Liver (tissue), 10 donors: ENCODE measurements at places on chromosomes 3 and 15. TPM values are rescaled to one million over a fixed set of nuclear protein-coding genes. Genes with fewer than 3 reads are reported as not detected.

Gene MOBP
- total RNA-seq = not detected

Gene FSIP1
- 0.09 TPM for total RNA-seq

Gene SEMA3G
- 1.2 TPM for total RNA-seq

Gene TYRO3
- 2.2 TPM for total RNA-seq

Gene GOLGA8J
- not detected for total RNA-seq

Gene NR2E3
- not detected for total RNA-seq

Gene EPHA3
- total RNA-seq = 1.6 TPM

Gene RFT1
- 11.5 TPM for total RNA-seq

Gene TRIM42
- not detected for total RNA-seq

Gene CD200
- 0.28 TPM for total RNA-seq

GRCh38 chr15:72315706-72316370 is 4.1 kb downstream of the CELF6 start:
- no peak for DNase-seq

DNA sequence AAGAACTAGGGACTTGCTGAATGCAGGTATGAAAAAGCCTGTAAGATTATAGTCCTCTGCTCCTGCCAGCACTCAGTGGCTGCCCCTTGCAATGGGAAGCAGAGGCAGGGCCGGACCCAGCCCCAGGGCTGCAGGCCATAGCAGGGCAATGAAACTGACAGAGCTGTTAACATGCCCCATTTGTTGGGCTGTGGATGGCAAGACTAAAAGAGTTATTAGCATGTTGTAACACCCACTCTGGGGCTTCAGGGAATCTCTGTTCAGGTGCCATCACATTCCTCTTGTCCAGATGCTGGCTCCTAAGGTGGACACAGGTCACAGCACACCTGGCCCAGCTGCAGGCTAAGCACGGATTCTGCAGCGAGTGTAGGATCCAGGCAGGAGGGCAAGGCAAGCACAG is 7.4 kb upstream of the OR5H2 start:
- DNase-seq = no peak

GRCh38 chr3:153094386-153094785 is 67.6 kb upstream of the RAP2B start:
- no peak for DNase-seq

DNA sequence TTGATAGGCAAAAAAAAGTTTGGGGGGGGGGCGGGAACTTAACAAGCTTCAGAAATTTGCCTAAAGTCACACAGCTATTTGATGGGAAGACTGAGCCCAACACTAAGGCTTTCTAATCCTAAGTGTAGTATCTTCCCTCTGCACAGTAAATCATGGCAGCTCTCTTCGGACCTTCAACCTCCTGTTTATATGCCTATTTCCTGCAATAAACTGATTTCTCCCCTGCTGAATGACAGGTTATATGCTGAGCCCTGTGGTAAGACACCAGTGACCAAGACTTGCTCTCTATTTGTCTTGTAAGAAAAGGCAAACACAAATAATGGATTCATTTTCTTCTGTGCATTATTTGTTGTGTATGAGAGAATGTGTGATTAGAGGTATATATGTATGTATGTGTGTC is 355.8 kb upstream of the ARRDC4 start:
- no peak for DNase-seq

DNA sequence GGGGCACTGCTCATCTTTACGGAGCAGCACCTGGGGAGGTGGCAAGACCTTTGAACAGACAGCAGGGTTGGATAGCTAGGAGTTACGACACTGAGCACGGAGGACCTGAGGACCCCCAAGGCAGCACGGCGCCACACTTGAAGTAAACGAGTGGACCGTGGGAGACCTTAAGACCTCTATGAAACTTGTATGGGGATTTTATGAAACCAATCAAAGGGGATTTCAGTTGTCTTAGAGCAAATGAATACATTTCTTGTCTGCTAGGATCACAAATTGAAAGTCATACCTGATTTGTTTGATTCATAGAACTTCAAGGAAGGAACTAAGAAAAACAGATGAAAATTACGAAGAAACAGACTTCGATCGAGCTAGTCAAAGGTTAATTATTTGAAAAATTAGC is 281.2 kb downstream of the MECOM start:
- DNase-seq = no peak

DNA sequence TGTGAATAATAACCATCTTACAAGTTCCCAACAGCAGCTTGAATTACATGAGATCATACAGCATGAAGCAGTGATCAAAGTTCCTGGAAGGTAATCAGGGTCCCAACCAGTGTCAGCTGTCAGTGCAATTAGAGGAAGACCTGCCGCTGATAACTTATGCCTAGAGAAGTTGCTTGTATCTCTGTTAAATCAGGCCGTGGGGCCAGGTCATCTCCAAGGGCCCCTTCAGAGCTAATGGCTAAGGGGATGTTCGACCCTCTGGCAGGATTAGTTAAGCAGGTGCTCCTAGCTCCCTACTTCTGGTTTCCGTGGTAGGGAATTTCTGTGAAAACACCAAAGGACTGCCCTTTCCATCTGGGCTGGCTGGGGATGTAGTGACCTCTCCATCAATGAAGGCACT is 251.0 kb downstream of the FAM43A start:
- DNase-seq = no peak

- DNase-seq = no peak
These were observed 77.1 kb upstream of the BCL6 start for GRCh38 chr3:187822402-187822801.

DNA sequence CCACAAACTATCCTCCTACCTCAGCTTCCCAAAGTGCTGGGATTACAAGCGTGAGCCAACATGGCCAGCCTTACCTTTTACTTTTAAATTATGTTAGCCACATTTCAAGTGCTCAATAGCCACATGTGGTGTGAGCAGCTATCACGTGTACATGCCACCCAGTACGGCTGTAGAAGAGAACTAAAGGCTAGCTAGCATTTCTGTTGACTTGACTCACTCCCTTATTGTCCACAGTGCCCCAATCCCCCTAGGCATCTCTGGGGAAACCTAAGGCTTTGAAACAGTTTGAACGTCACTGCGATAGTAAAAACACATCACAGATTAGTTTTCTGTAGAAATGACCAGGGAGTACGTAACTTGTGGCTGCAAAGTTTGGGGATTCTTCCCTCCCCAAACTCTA is 12.0 kb downstream of the C15orf40 start:
- DNase-seq = no peak

DNA sequence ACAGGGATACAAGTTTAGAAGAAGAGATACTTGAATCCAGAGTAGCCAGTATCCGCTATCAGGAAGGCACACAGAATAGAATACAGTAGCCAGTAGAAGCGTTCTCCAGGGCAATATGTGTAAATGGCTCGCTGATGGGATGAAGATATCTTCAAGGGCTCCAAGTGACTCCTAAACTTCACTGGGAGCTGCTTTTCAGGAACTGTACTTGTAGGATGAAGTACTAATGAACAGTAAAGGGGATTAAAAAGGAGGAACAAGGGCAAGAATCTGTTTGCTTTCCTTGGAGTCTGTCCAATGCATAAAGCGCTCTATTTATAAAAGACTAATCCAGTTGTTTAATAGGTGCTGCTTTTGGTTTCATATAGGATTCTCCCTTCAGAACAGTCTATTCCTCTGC is 78.4 kb downstream of the THRB start:
- DNase-seq = no peak

- no peak for DNase-seq
These were observed 10.6 kb downstream of the ATP8B4 start for GRCh38 chr15:50108461-50108860.

DNA sequence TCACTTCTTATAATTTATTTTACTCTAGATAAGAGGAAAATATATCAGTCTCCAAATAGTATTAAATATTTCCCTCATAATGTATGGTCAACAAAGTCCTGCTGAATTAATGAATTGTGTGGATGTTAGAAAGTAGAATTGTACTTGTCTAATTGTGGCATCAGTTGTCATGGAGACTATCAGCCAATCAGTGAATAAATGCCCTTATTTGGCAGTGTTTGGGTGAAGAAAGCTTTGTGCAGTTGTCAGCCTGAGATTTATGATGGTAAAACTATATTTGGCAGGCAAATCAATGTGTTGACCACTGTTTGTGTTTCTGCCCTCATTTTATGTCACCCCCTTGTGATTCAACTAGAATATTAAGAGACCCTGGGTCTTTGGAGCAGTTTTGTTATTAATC is 293.6 kb upstream of the MDFIC2 start:
- no peak for DNase-seq

GRCh38 chr3:184884359-184885017 is 72.5 kb downstream of the VPS8 start:
- DNase-seq = no peak

DNA sequence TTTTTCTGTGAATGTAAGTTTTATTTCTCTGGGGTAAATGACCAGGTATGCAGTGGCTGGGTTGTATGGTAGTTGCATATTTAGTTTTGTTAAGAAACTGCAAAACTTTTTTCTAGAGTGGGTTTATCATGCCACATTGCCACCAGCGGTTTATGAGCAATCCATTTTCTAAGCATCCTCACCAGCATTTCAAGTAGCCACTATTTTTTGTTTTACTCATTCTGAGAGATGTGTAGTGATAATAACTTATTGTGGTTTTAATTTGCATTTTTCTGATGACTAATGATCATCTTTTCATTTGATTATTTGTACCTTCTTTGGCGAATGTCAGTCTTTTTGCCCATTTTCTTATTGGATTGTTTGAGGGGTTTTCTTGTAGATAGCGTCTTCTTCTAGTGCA is 56.2 kb downstream of the SPRED1 start:
- DNase-seq = no peak

GRCh38 chr3:2024713-2025112 is 74.0 kb upstream of the CNTN4 start:
- DNase-seq = no peak

DNA sequence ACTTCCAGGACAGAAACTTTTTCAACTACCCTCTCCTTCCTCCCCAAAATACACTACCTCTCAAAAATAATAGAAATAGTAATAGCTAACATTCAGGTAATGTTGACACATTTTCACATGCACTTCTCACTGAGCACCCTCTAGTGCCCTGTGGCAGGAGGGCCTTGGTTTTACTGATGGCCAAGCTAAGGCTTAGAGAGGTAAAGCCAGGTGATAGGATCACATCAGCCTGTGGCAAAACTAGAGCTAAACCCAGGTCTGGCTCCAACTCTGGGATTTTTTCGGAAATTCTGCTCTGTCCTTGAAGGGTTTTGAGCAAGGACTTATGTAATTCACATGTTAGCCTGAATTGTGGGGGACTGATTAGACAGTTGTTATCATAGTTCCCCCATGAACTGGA is 922 bp upstream of the TAMM41 start:
- DNase-seq = no peak

- DNase-seq = no peak
These were observed 116.0 kb downstream of the XXYLT1 start for GRCh38 chr3:195154793-195155535.

DNA sequence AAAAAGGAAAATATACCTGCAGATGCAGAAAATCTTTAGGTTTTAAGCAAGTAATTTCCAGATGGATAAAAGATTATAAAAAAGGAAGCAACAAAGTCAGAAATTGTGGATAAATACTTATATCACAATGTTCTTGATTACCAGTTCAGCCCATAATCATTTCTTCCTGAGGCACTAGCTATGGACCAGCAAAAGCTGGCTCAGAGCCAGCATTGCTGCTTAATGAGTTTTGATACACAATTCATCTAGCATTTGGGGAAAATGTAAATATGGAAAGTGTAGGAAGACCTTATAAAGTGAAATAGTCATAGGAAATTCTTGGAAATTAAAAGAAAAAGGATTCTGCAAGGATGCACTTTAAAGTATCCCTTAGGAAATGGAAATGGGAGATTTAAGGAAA is 168.3 kb upstream of the GBE1 start:
- DNase-seq = no peak
